ENCODE measurements at places on chromosomes 1 and 21.

GRCh38 chr1:41305576-41306363, 55.5 kb upstream of the FOXO6 start:
- DNase-seq = no peak

DNA sequence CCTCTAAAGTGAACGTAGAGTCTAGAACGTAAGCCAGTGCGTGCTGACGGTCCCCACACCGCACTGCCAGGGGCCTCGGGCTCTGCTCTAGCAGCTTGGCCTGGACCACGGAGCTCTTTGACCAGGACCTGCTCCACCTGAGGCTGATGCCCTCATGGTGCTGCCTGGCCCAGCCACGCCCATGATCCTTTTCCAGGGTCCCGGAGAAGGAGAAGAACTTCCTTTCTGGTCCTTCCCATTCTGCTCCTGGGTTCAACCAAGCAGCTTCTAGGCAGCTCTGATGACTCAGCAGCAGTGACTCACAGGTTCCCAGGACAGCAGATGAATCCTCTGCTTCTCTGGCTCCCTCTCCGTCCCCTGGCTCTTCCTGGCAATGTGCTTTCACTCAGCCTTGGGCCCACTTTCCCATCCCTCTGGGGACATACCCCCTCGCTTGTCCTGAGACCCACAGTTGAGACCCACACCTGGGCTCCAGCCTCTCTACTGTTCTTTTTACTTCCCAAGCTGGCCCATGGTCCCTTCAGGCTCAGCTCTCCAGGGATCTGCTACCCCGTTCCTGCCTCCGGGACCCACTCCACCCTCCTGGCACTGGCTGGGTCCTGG, 246.3 kb upstream of the RAB4A start:
- peak; percentile 89 for DNase-seq

- DNase-seq = no peak
Measured at GRCh38 chr1:2594001-2594640, 7.5 kb downstream of the PRXL2B start.

DNA sequence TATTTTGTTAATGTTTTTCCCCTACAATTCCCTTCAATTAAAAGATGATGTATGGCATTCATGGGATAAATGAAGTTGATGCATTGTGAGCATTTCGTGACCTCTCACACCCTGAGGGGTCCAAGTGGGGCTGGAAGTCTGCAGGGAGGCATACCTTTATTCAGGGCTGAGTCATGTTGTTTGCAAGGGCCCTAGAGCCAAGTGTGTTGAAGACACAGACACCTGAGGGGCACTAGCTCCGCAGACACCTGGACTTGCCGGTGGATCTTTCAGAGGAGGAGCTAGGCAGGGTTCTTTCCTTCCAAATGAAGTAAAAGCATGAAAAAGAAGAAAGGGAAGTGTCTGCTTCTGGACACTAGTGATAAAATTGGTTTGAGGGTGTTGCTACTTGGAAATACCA, 57.0 kb upstream of the RGS7 start:
- no peak for DNase-seq

DNA sequence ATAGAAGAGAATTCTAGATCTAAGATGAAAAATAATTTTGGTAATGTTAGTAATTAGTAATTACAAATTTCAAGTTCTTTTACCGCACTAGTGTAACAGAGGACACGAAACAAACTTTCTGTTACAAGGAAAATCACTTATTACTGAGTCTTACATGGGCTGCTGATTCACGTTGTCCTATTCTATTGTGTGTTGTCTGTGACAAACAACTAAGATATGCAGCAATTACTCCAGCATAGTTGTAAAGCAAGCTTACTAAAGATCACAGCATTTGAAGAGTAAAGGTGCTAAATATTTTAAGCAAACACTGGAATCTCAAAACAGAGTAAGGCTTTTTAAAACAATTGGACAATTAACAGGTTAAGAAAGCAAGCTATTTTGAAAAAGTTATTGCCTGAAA, 502.3 kb downstream of the KCNT2 start:
- DNase-seq = no peak

DNA sequence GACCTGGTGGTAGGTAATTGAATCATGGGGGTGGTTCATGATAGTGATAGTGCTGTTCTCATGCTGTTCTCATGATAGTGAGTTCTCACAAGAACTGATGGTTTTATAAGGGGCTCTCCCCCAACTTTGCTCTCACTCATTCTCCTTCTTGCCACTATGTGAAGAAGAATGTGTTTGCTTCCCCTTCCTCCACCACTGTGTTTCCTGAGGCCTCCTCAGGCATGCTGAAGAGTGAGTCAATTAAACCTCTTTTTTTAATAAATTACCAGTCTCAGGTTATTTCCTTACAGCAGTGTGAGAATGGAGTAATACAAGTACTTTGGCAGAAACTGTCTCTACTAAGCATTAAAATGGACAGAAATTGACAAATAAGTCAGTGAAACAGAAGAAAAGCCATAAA, 21.6 kb downstream of the RAB3GAP2 start:
- DNase-seq = no peak

DNA sequence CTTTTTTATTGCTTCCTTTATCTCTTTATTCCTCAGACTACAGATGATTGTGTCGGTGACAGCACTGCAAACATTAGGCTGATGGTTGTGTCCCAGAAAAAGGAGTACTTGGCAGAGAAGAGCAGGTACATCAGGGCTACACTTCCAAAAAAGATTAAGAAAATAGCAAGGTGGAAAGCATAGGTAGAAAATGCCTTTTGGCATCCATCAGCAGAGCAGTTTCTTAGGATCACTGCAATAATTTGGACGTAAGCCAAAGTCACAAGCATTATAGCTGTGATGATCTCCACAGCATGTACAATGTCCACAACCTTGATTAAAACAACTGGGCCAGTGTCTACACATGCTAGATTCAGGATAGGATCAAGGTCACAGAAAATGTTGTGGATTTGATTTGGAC, 5.9 kb downstream of the OR6K2 start:
- DNase-seq = no peak

DNA sequence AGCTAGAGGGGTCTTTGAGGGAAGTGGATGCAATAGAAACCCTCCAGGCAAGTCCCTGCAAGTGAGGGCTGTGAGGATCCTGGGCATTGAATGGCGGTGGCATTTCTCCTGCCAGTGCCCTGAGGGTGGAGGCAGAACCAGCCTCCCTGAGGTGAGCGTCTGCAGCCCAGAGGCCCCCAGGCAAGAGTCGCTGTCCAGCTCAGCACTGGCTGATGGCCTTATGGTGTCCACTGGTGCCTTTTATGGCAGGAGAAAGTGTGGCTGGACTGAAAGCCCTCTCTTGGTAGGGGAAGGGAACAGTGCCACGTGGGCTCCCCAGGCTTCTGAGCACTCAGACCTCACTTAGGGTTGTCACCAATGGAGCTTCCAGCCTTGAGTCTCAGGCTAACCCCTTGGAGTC, 77.3 kb downstream of the SH3BGR start:
- DNase-seq = no peak

DNA sequence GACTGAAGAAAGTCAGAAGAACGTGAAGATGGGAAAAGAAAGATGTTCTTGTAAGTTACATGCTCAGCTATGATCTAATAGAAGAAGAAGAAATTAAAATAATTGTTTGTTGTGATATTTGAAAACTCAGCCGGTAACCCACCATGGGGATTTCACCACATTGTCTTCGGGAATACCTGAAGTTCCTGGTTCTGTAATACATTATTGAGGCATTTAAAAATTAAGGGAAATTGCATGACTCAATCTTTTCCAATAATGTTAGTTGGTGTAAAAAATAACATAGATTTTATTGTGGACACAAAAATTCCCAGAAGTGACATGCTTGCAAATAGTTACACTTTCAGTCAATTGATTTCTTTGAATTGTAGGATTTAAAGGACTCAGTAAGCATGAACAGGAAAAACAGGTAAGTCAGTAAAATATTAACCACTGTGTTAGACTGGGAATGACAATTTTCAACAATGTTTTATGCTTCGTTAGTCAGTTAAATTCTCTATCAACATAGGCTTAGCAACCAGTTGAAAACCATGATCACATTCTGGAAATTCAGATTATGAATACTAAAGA, 745.1 kb downstream of the LTN1 start:
- DNase-seq = no peak

GRCh38 chr1:186304982-186305949, 69.8 kb downstream of the TPR start:
- DNase-seq = peak; percentile 32

DNA sequence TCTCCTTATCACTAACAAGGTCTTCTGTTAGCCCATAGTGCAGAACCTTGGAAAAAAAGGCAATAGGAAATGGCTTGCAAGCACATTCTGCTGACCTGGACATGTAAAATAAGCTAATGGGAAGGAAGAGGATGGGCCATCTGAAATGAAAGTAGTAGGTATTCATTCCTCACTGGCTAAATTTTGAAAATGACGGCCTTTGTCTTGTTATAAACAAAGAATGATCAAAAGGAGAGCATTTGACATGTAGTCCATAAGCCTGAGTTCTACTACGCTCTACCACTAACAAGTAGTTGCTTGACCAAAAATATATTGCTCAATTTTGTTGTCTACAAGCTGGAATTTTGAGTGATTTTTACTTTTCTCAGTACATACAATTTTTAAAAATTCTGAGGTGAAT, 75.6 kb downstream of the TBX15 start:
- no peak for DNase-seq

DNA sequence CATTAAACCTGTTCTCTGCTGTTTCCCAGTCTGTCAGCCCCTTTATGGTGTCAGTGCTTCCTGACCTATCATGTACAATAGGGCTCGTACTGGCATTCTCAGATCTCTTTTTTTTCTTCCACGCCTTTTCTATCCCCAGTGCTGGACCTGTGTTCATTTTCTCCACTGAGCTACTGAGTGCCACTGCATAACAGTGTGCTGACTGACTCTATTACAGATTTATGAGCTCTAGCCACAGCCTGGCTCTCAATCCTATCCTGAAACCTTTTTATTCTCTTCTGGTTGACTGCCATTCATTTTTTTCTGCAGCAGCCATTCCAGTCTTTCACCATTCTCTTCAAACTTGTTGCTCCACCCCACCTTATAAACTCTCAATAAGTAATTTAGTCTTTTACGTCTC, 59.6 kb upstream of the MACF1 start:
- peak; percentile 30 for DNase-seq

All from fibroblast of skin of right quadriceps (primary cell).